A549 treated with AZD2906 at 1 μM for 4 hours (cell line): ENCODE measurements at places on chromosomes 12 and 14. TPM values are rescaled to one million over a fixed set of nuclear protein-coding genes. Genes with fewer than 3 reads are reported as not detected.

The DCN gene
- total RNA-seq, result 0.08 to 0.22 TPM (median 0.11 TPM) in 3 of 5 replicates, not detected in the others

The TMEM229B gene
- 0.17 to 0.32 TPM (median 0.19 TPM) in 5 replicates for total RNA-seq

The ALDH2 gene
- total RNA-seq, result 71.0 to 93.5 TPM (median 89.7 TPM) in 5 replicates

The MUCL1 gene
- total RNA-seq, result not detected in 5 replicates

The SERPINA10 gene
- not detected in 5 replicates for total RNA-seq

The ALX1 gene
- total RNA-seq, result 4.1 to 5.0 TPM (median 4.8 TPM) in 5 replicates

The RERG gene
- 0.21 to 0.28 TPM (median 0.25 TPM) in 5 replicates for total RNA-seq

The CLEC9A gene
- total RNA-seq, result not detected in 5 replicates

The AVPR1A gene
- 0.01 to 0.07 TPM (median 0.03 TPM) in 5 replicates for total RNA-seq

The PPFIBP1 gene
- total RNA-seq, result 15.8 to 25.2 TPM (median 20.6 TPM) in 5 replicates
